ENCODE measurements at places on chromosomes 4 and X.

DNA sequence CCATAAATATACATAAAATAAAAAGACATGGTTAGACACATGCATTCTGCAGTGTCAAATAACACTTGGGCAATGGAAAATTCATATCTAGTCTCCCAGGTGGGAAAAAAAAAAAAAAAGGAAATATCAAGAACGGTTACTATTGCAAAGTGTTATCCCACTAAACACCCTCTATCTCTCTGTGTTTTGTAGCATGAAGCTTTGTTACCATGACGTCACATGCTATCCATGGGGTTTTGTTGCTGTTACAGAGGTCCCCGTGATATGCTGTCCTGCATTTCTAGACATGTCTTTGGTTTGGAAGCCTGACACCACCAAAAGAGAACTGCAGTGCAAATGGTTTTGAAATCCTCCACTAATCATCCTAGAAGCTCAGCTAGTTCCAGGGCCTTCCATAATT is 50.7 kb upstream of the TLR3 start:
- no peak for DNase-seq

DNA sequence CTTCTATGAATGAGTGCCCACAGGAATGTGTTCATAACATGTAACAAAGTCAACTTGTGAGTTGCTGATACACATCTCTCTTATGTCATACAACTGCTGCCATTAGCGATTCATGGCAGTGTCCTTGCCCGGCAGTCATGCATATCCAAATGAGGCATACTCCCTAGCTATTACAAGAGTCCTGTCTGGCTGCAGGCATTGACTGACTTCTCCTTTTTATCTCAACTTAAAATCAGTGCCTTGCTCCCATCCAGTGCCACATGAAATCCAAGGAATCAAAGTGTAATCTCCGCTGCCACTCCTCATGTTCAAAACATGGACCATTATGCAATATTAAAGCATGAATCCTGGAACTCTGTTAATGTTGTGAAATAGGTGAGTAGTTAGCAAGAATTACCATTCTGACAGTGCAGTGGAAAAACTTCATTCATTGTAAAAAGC is 348.9 kb upstream of the FTHL17 start:
- DNase-seq = no peak

DNA sequence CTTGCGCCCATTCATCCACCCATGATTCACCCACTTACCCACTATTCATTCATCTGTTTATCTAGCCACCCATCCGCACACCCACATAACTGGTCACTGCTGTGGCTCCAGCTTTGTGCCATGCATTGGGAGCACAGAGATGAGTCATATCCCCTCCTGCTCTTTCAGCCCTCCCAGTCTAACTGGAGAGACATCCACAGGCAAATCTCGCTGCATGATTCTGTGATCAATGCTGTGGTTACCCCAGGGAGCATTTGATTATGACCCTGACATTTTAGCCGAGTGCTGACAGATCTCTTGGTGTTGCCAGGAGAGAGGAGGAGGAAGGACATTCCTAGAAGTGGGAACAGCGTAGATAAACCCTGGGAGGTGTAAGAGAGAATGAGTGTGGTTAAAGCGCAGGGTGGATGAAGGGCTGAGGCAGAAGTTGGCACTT is 10.4 kb upstream of the PORCN start:
- DNase-seq = no peak

- no peak for DNase-seq
Observed at GRCh38 chr4:146646593-146647325, 8.1 kb downstream of the POU4F2 start.

DNA sequence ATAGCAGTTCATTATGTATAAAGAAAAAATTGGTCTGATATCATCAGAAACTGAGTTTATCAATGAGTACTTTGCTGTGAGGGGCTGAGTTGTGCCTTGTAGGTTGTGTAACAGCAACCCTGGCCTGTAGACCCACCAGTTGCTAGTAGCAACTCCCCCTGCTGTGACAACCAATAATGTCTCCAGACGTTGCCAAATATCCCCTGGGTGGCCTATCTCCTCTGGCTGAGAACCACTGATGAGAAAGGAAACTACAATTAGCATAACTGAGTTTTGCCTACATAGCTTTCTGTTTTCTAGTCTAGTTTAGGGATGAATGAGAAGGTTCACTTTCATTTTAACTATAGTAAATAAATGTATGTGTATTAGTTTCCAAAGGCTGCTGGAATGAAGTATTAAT is 234.1 kb downstream of the CPE start:
- no peak for DNase-seq

GRCh38 chr4:72286185-72286584 is 254.4 kb downstream of the NPFFR2 start:
- no peak for DNase-seq

GRCh38 chrX:138938003-138938402 is 226.5 kb upstream of the FGF13 start:
- no peak for DNase-seq

- no peak for DNase-seq
Observed at GRCh38 chr4:78667764-78668163, 108.4 kb upstream of the BMP2K start.

DNA sequence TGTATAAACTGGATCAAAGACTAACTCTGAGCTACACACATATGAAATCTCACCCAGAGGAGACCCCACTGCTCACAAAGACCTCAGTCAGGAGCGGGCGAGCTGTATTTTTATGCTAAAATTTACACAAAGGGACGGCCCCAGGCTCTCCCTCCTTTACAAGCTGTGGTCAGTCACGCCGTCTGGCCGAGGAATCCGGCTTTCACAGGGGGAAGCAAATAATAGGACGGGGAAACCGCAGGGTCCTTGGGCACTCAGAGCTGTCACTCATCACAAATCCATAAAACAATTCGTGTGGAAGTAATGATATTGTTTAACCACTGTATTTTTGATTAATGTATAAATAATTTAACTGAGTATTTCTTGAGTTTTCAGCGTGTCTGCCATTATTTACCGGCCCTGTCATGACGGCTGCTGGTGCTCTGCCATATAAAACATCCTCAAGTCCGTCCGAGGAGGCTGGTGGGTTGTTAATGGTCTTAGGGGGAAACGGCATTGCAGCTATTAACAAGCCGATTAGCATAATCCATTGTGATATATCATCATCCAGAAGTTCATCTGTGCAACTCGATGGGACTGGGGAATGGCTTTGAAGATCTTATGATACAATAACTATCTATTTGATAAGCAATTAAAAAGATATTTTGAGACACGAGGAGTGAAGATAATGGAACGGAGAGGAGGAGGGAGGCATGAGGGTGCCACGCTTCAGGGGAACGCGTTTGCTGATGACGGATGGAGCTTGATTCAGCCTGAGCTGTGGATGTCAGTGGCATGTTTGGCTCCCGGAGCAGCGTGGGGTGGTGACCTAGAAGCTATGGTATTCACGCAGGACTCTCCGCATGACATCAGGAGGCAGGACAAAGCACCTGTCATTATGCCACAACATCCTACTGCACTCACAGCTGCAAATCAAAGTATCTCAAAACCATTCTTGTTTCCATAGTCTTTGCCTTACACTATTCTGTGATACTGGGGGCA is 150.9 kb downstream of the SHOX start:
- no peak for DNase-seq

- no peak for DNase-seq
Observed at GRCh38 chr4:141654098-141654497, 17.7 kb downstream of the IL15 start.

GRCh38 chr4:150584111-150584915 is 2.4 kb downstream of the MAB21L2 start:
- DNase-seq = no peak

- no peak for DNase-seq
Observed at GRCh38 chr4:88793475-88793874, 95.8 kb upstream of the NAP1L5 start.

DNA sequence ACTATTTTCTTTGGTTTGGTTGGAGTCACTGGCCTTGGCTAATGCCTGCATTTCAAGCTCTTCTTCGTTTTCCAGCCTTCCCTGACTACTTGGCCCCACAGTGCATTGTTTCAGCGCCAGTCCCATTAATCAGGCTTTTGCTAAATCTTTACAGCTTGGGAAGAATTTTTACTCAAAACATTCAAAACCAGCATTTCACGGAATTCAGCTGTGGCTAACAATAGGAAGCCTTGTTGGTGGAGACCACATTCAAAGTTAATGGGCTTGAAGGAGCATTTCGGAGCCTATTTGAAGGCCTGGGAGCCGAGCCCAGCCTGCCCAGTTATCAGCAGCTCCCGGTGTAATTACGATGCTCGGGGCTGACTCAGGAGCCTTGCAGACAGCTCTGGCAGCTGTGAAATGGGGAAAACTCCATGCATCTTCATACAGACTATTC is 30.8 kb upstream of the VCX2 start:
- DNase-seq = no peak

Data from activated CD4-positive, CD25-positive, alpha-beta regulatory T cell treated with anti-CD3 and anti-CD28 coated beads, Interleukin-2, amount 50 U/mL, for 72 hours (primary cell).